Skeletal muscle cell (primary cell): ENCODE measurements at places on chromosomes 13 and 19.

- DNase-seq = no peak
These were observed 8.5 kb upstream of the ZSCAN22 start for GRCh38 chr19:58318297-58318696.

DNA sequence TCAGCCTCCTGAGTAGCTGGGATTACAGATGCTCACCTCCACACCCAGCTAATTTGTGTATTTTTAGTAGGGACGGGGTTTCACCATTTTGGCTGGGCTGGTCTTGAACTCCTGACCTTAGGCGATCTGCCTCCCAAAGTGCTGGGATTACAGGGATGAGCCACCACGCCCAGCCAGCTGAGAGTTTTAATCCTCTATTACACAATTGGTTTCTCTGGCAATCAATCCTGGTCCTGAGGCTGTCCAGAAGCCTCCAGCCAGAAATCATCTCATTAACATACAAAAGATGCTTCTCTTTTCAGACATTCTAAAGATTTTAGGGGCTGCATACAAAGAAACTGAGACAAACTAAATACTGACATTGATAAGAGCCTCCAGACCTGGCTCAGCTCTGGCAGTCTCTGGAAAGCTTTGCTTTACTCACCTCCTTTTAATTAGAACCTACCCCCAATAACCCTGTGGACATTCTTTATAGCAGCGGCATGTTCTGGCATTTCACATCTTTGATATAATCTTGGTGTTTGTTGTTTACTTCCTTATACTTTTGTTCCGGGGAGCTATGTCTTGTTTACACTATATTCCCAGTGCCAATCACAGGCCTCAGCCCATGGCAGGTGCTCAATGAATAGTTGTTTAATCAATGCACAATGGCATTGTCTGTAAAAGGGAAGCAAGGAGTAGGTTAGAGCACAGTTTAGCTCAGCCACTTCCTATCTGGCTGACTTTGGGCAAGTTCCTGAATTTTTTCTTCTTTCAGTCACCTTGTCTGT, 4.1 kb upstream of the ZNF724 start:
- DNase-seq = no peak

DNA sequence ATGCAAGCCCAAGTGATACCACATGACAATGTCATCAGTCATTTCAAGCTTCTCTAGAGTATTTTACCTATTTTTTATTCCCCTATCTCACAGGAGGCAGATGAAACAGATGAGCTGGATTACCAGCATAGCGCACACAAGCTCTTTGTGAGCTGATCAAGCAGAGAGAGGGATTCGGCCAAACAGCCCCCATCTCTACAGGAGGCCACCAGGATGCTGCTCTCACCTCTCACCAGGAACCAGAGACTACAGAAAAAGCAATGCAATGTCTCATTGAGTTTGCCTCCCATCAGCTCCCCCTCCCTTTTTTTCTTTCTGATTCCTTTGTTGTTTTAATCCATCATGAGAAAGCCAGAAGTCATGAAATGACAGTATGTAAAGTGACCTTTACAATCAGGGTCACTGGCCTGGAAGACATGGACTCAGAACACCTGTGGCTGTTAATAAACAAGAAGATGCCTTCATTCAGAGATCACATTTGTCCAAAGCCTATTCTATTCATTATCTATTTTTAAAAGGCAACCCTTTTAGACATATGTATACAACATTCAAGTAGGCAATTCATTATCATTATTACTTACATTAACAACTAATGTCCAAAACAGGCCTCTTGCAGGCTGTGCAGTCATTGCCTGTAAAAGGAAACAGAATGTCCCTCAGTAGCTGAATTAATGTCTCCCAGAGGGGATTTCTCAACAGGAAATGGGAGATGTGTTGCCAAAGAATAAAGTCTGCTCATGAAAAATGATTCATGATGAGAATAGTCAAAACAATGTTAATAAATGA, 656.6 kb downstream of the TBC1D4 start:
- DNase-seq = peak; percentile 90

DNA sequence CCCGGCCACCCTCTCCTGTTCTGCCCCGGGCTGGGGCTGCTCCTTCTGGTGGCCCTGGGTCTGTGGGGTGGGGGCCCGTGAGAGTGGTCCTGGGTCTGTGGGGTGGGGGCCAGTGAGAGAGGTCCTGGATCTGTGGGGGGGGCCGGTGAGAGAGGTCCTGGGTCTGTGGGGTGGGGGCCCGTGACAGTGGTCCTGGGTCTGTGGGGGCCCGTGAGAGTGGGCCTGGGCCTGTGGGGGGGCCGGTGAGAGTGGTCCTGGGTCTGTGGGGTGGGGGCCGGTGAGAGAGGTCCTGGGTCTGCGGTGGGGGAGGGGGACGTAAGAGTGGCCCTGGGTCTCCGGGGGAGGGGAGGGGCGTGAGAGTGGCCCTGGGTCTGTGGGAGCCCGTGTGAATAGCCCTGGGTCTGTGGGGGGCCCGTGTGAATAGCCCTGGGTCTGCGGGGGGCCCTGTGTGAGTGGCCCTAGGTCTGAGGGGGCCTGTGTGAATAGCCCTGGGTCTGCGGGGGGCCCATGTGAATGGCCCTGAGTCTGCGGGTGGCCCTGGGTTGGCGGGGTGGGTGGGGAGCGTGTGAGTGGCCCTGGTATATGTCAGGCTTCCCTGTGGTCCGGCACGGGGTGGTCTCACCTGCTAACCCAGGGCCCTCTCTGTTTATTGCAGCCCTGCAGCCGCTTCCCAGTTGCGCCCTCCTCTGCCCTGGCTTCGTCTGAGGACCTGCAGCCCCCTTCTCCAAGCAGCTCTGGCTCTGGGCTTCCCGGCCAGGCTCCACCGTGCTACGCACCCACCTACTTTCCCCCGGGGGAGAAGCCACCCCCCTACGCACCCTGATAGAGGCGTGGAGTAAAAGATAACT, 52.3 kb downstream of the TMEM255B start:
- DNase-seq = no peak

- DNase-seq = no peak
These were observed 4.8 kb downstream of the TJP3 start for GRCh38 chr19:3712663-3713611.

DNA sequence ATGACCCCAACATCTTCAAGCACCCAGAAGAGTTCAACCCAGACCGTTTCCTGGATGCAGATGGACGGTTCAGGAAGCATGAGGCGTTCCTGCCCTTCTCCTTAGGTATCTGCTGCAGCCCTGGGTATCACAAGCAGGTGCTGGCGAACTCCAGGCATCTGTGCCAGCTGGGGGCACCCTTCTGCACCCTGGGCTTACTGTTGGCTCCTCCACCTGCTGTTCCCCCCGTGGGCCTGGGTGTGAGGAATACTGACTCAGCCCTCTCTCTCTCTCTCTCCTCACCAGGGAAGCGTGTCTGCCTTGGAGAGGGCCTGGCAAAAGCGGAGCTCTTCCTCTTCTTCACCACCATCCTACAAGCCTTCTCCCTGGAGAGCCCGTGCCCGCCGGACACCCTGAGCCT, 13.0 kb downstream of the CYP2S1 start:
- no peak for DNase-seq

DNA sequence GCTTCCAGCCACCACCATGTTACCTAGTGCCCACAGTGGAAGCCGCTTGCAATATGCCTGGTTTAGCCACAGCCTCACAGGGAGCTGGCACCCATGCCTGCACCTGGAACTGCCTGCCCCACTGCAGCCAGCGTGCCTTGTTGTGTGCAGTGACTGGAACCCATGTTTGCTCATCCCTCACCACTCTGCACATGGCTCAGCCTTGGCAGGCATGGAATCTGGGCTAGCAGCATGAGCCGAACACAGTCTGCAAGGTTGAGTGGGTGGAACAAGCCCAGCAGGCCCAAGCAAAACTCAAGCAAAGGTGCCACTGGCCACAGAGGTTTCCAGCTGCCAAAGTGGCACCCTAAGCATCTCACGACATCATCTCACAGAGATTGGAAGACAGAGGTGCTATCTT, 269.5 kb downstream of the PCDH20 start:
- DNase-seq = no peak

- no peak for DNase-seq
These were observed 61.9 kb upstream of the ATP12A start for GRCh38 chr13:24618011-24618955.

DNA sequence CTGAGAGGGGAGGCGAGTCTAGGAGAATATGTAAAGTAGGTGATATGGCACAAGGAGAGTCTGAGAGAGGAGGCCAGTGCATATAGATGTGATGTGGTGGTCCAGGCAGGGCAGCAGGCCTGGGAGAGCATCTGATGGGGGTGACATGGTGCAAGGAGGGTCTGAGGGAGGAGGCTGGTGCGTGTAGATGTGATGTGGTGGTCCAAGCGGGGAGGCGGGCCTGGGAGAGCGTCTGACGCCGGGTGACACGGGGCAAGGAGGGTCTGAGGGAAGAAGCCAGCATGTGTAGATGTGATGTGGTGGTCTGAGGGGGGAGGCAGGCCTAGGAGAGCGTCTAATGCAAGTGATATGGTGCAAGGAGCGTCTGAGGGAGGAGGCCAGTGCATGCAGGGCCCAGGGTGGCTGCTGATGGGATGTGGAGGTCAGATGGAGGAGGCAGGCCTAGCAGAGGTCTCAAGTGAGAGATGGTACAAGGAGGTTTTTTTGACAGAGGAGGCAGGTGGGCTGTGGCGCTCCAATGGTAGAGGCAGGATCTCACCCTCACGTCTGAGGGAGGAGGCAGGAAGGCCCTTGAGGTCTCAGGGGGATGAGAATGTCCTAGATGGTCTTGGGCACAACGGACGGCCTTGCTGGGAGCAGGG, 16.2 kb downstream of the NFIC start:
- DNase-seq = no peak

- DNase-seq = no peak
These were observed 67.6 kb downstream of the UBL3 start for GRCh38 chr13:29782798-29783197.

DNA sequence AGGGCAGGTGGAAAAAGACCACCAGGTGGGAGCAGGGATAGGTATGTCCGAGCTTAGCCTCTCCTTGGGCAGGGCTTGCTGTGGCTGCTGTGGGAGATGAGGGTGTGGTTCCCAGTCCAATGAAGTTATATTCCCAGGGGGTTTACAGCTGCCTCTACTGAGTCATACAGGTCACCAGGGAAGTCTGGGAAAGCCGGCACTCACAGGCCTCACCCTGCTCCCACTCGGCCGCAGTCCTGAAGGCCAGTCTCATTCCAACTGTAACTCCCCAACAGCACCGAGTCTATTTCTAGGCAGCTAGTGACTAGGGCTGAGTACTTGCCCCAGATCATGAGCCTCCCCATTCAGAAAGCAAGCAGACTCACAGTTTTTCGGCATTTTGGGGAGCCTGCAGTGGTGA, 77.1 kb downstream of the FNDC3A start:
- no peak for DNase-seq

DNA sequence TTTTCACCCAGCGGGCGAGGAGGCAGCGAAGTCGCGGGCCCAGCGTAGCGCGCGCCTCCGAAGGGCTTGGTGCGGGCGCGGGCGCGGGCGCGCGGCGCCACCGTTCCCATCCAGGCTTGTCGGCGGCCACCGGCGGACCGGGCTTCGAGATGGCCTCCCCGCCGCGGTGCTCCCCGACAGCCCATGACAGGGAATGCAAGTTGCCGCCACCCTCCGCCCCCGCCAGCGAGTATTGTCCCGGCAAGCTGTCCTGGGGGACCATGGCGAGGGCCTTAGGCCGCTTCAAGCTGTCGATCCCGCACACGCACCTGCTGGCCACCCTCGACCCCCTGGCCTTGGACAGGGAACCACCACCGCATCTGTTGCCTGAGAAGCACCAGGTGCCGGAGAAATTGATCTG, at the start of gene WDR88:
Gene WDR88 (plus strand): TSS at position 94 of the 400 bp plus-strand sequence. CDS start 56 bp downstream, at position 150.
- DNase-seq = no peak

DNA sequence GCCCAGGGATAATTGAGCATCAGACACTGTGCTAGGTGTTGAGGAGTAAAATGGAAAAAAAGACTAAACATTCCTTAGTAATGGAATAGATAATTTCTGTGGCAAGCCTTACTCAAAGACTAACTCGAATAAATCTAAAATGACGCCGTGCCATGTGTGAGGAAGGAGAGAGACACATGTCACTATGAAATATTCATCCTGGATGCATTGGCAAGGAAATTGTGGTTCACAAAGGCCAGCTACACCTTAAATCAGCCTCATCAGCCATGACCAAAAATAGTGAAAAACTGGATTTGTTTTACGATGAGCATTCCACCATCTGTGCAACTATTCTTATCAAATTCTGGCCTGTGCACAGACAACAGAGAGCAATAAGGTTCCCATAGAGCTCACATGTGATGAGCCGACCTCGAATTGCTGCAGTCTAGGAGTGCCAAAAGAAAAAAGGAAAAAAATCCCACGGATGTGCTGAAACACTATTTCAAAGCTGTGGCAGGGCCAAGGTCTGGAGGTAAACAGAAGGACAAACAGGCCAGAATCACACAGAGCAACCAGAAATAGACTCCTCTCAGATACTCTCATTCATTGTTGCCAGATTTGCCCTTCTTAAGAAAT, 505.7 kb downstream of the EFNB2 start:
- no peak for DNase-seq

GRCh38 chr19:41588497-41589209, 12.7 kb downstream of the CEACAM21 start:
- no peak for DNase-seq

GRCh38 chr13:59493436-59493965, 670.2 kb downstream of the DIAPH3 start:
- no peak for DNase-seq

DNA sequence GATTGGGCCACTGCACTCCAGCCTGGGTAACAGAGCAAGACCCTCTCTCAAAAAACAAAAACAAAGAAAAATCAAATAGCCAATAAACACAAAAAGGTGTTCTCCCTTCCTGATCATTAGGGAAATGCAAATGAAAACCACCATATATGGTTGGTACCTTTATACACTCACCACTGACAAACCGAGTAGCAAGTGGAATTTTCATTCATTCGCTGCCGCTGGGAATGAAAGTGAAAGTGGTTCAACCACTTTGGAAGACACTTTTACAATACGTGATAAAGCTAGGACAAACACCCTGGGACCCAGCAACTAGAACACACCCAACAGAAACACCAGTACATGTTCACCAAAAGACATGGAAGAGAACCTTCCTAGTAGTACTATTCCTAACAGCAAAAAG, 21.0 kb downstream of the GRIK5 start:
- no peak for DNase-seq

- DNase-seq = no peak
These were observed 101.0 kb downstream of the ZIC5 start for GRCh38 chr13:99870541-99870940.

- DNase-seq = no peak
These were observed 16.5 kb downstream of the SIGLEC7 start for GRCh38 chr19:51158474-51159129.

- DNase-seq = no peak
These were observed 145.2 kb downstream of the USP12 start for GRCh38 chr13:27026396-27026795.

GRCh38 chr19:1705367-1705766, 47.9 kb upstream of the ONECUT3 start:
- DNase-seq = no peak

DNA sequence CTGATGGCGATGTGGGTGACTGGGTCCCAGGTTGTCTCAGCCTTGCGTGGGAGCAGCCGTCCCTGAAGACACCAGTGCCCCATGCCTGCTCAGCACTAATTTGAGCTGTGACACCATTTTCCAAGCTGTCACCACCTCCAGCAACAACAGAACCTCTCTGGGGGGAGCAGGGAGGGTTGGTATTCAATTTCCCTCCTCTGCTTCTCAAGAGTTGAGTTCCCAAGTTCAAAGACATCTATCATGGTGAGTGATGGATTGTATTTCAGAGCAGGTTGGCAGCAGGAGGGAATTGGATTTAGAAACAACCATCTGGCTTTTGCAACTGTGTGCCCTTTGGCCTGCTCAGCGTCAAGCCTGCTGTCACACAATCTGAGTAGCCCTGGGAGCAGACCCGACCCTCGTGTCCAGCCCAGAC, 46.9 kb upstream of the UQCRFS1 start:
- no peak for DNase-seq

- no peak for DNase-seq
These were observed 22.3 kb downstream of the IER2 start for GRCh38 chr19:13172346-13173138.
